MV-4-11 (cell line): ENCODE measurements at places on chromosomes 12 and 14.

DNA sequence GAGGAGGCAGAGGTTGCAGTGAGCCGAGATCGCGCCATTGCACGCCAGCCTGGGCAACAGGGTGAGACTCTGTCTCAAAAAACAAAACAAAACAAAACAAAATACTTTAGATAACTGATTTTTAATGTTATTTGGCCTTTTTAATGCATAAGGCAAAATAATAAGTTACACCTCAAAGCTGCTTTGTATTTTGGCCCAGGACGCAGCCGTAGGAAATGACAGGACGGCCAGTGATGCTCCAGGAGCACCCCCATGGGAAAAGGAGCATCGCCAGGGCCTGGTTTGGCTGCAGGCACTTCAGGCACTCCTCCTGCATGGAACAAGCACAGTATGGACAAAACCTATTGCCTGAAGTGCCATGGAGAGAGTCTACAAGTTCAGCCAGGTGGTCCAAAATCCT is 3.5 kb upstream of the NFKBIA start:
- no peak for DNase-seq

- DNase-seq, result no peak
Observed at GRCh38 chr14:69631509-69631908, 20.1 kb downstream of the SUSD6 start.

DNA sequence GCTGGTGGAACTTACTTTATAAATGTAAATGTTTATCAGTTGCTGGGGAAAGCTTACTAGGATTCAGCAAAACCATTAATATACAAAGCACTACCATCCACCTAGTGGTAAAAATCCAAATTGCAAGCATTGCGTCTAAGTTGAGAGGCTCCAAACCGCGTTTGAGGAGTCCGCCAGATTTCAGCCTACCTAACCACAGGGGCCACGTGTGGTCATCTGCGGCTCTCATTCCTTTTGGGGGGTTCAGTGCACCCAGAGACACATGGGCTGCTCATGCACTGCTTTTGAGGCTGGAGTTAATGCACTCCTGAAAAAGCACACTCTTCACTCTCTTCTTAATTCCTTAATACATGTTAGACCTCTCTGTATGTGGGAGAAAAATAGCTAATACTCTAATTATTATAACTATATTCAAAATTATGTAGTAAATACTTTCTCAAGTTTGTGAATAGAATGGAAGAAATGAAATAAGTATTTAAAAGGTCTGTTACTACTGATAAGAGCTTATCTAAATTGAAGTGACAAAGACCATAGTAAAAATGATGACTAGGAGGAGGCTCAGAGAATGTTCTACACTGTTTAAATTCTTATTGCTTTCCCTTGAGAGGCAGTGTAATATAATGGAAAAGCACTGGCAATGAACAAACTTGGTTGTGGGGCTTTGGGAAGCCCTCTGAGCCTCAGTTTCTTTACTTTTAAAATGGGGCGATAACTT is 41.4 kb upstream of the MANSC4 start:
- peak; percentile 55 for DNase-seq

- no peak for DNase-seq
Observed at GRCh38 chr14:89428546-89429198, 11.6 kb upstream of the FOXN3 start.

- no peak for DNase-seq
Observed at GRCh38 chr12:91577586-91578539, 395.2 kb upstream of the DCN start.

DNA sequence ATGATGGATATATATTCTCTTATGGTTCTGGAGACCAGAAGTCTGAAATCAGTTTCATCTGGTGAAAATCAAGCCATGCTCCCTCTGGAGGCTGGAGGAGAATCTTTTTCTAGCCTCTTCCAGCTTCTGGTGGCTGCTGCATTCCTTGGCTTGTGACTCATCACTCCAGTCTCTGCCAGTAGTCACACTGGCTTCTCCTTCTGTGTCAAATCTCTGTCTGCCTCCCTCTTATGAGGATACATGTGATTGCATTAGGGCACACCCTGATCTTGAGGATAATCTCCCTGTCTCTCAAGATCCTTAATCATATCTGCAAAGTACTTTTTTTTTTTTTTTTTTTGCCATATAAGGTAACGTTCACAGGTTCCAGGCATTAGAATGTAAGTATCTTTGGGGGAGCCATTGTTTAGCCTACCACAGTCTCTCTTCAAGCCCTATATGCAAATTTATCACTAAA is 17.7 kb downstream of the DNAL1 start:
- peak; percentile 66 for DNase-seq

- DNase-seq, result no peak
Observed at GRCh38 chr12:59055204-59055860, 135.0 kb upstream of the LRIG3 start.

- DNase-seq, result no peak
Observed at GRCh38 chr12:46548605-46549071, 176.1 kb upstream of the SLC38A2 start.

GRCh38 chr14:50022661-50023060 is 93.7 kb downstream of the VCPKMT start:
- no peak for DNase-seq

- no peak for DNase-seq
Observed at GRCh38 chr12:121397521-121397920, 2.4 kb upstream of the RNF34 start.

DNA sequence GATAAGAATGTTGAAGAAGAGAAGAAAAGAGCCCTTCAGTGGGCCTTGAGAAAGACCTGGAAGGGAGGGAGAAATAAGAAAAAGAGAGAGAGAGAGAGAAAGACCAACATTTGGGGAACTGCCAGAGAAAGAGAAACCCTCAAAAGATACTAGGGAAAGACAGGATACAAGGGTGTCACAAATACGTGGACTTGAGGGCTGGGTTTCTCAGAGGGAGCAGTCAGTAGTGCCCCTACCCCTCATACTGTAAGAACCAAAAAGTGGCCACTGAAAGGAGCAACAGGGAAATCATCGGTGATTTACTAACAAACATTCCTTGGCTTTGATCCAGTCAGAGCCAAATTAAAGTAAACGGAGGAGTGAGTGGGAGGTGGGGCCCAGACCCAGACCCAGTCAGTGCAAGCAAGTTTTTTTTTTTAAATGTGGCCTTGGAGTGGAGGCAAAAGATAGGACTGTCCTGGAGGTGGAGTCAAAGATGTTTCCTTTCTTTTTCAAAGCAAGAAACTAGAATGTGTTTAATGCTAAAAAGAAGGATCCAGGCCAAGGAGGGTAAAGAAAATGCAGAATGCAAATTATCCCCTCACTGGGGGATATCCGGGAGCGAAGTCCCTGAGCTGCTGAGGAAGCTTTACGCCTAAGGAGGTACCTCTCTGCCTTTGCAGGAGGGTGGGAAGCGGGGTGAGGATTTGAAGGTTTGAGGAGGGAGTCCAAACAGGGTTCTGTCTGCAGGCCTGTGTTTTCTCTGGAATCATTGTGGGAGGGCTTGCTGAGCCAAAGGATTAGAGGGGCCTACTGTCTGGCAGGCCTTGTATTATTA is 143.5 kb upstream of the AMIGO2 start:
- DNase-seq, result no peak

DNA sequence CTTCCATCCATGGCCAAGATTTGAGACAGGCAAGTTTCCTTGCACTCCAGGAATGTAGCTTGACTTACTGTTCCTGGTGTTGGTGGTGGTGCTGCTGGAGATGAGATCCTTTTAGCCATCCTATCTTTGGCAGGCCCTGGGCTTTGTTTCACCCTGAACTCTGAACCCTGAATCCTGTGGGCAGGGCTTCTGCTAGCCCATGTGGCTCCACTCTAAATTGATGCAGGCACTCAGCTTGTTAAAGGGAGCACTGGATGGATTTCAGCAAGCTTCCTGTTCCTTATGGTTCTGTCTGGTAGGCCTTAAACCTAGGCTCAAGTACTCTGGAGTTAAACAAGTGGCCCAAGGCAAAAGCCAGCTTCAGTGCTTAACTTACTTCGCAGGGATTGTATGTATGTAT is 138.2 kb downstream of the RGS6 start:
- no peak for DNase-seq

GRCh38 chr12:120060196-120060595 is 56.4 kb downstream of the RAB35 start:
- no peak for DNase-seq

DNA sequence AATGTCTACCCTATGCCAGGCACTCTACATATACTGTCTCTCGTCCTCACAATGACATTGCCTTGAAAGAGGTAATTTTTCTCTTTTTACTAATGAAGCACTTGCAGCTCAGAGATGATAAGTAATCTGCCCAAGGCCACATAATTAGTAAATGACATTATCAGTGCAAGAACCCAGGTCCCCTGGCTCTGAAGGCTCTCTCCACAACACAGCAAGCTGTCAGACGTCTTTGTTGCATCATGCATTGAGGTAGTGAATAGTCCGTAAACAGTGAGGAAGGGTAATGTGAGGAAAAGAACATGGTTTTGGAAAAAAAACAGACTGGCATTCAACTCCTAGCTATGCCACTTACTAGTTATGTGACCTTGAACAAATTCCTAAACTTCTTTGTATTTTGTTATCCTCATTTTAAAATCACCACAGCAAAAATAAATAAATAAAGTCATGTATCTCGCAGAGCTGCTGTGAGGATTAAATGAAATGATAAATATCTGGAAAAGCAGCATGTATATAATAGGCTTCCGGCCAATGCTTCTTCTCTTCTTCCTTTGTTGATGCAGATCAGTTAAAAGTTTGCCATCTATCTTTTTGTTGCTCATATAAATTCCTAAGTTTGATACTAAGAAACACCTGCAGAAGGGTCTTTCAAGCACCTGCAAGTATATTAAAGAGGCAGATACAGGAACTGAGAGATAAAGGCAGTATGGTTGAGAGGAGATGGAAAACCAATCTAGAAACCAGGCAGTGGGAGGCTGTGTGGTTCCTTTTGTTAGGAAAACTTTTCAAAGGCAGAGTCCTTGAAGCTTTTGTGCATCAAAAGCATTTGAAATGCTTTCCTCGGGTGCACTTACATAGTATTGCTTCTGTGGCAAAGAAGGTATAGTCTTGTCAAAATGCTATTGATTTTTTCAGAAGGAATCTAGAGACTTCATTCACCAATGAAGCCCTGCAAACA is 82.8 kb downstream of the BTG1 start:
- DNase-seq, result no peak

DNA sequence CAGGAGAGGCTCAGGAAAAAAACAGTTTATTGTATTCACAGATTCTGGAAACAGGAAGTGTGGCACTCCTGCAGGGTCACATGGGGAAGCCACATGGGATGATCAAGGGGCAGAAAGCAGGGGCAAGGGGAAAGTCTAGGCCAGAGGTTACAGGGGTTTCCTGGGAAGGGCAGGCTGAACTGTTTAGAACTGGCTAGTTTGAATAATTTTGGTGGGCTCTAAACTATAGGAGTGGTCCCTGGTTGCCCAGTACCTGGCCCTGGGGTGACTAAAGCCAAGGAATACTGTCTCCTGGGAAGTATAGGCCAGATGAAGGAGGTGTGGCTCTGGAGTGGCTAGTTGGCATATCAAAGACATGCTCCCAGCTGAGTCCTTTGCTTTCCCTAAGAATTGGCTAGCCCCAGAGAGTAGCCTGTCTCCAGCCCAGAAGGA is 169.2 kb downstream of the SLC41A2 start:
- DNase-seq, result peak; percentile 51
